ENCODE measurements at places on chromosomes 5 and 9.

GRCh38 chr5:146001544-146002190 is 65.3 kb downstream of the SH3RF2 start:
- no peak for DNase-seq

DNA sequence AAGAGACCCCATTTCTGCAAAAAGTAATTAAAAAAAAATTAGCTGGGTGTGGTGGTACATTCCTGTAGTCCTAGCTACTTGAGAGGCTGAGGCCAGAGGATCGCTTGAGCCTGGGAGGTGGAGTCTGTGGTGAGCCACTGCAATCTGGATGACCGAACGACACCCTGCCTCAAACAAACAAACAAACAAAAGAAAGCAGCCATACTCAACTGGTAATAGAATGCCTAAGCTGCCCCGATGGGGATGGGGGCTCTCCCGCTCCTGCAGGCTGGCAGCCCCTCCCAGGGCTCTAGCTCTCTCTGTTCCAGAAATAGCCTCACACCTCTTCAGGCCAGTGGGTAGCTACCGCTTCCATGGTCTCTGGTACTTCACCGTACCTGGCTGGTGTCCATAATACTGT is 241.8 kb downstream of the FANCC start:
- no peak for DNase-seq

GRCh38 chr9:126440940-126441339 is 114.3 kb downstream of the MVB12B start:
- DNase-seq: peak; percentile 17

- no peak for DNase-seq
Observed at GRCh38 chr5:142317753-142318152, 7.1 kb downstream of the SPRY4 start.

DNA sequence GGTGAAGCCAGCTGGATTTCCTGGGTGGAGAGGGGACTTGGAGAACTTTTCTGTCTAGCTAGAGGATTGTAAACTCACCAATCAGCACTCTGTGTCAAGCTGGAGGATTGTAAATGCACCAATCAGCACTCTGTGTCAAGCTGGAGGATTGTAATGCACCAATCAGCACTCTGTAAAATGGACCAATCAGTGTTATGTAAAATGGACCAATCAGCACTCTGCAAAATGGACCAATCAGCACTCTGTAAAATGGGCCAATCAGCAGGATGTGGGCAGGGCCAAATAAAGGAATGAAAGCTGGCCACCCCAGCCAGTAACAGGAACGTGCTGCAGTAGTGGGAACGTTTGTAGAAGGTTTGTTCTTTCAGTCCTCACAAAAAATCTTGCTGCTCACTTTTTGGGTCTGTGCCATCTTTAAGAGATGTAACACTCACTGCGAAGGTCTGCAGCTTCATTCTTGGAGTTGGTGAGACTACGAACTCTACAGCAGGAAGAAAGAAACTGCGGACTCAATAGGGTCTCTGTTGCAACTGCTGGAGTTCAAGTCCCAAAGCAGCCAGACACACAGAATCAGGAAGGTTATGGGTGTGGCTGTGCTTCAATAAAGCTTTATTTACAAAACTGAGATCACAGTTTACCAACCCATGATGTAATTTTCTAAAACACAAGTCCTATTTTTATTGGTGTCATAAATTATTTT is 145.7 kb upstream of the ERCC6L2 start:
- no peak for DNase-seq

DNA sequence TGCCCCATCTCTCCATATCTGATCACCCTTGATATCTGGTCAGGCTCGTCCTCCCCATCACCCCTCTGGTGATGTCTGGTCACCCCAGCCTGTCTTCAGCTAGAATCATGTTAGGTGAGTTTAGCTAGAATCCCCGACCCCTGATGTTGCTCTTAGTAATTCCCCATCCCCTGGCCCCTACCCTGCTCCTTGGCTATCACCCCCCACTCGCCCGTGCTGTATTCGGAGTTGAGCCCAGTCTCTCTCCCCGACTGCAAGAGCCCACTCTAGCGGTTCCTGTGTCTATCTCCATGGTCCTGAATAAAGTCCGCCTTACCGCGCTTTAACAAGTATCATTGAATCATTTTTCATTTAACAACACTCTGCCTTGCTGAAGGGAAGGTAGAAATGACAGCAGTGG is 33.7 kb downstream of the ADAMTS2 start:
- no peak for DNase-seq

DNA sequence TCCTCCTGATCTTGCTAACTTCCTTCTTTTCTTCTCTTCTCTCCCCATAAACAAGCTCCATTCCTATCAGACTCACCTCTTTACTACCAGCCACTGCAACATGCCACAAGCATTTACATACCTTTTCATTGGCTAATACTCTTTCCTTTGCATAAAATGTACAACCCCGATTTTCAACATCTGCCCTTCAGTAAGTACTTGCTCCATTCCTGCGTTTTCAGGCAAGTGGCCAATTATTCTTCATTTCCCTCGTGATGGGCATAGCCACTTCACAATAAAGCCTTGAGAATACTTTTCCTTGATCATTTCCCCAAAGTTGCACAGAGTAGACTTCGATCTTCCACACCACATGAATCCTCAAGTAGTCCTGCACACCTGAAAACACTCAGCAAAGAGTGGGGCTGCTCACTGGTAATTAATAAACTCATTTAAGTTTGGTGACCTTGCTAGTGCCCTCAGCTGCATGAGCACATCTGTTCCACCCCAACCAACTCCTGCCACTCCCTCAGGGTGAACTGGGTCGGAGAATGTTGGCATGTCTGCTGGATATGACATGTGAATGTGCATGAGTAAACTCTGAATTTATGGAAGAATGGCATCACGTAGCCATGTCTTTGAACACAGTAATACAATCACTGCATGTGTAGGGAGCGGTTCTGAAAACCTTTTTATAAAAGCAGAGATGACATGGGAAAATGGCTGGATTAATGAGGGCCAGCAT is 535.8 kb downstream of the SEMA5A start:
- DNase-seq: no peak

DNA sequence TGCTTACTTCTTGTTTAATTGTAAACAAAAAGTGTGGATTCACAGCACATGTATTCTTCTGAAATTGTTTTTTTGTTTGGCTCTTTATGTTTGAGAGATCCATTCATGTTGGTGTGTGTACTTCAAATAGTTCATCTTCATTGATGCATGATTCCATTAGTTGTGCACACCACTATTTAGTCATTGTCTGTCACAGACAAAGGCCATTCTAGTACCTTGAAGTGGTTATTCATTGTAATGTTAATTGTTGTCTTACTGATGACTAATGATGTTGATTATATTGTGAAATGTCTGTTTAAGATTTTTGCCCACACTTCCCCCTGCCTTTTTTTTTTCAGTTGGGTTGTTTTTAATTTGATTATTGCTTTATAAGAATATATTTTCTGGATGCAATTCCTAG is 391.3 kb downstream of the DIRAS2 start:
- no peak for DNase-seq

DNA sequence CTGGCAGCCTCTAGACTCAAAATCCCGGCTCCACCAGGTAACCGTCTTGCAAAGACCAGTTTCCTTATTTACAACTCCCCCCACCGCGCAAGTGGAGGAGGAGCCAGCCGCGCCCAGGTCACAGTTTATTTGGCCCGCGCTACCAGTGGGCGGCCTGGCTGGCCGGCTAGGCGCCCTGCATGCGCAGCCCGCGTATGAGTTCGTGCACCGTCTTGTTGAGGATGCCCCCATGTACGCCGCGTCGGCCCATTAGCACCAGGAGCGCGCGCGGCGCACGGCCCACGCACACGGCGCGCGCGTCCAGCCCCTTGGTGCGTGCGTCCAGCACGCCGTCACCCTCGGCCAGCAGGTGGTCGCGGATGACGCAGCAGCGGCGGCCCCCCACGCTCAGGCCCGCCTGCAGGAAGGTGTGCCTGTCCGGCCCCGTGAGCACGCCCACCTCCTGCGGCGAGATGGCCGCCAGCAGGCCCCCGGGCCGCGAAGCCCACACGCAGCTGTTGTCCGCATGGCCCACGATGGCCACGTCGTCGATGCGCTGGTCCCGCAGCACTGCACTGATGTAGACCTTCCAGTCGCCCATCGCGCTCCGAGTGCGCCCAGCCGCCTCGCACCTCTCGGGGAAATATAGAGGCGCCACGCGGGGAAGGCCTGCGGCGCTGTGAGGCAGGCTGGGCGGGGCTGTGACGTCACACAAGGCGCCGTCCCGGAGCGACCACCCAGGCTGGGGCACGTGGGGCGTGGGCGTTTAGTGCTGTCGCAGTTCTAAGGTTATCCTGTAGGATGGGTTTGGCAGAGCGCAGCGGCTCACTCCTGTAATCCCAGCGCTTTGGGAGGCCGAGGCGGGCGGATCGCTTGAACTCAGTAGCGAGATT is at the start of gene PFN3:
Gene PFN3, minus strand, starts transcription at position 665 of the 872 bp plus-strand sequence. Its CDS starts 85 bp downstream, at position 580.
- DNase-seq: no peak

DNA sequence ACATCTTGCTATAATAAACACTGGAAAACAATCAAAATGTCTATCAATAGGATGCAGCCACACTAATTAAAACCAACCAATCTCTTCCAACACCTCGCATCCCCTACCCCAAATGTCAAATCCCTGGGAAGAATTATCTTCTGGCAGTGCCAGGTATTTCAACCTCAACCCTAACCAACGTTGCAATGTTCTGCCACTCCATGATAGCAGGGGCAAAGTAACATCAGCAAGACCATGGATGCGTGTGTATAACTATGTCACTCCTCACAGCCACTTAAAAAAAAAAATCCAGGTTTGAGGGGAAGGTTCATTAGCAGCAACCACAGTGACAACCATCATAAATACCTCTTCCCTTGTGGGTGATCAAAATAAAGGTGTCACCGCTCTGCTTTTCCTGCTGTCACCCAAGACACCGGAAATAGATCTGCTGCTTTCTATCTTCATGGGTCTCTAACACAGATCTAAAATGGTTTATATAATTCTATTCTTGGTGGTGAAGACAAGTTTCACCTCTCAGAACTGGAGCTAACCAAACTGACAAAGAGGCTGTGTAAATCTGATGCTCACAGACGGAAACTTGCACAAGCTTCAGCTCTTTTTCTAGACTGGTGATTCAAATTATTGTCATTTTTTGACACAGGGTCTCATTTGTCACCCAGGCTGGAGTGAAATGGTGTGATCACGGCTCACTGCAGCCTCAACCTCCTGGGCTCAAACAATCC is 9.9 kb downstream of the HSPA9 start:
- no peak for DNase-seq

DNA sequence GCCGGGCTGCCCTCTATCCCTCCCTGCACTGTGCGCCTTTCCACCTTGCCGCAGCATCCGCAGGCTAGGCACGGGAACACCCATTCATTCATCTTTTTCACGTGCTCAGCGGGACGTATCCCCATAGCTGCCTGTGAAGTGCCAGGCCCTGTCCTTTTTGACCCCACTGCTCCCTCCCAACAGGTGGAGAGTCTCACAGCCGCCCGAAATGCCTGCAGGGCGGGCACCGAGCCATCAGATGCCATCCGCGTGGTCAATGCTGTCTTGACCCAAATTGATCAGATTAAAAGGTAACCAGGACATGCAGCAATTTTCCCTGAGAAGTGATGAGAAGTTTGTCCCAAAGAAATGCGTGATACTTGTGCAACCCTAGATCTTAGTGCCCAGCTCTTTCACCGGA is 15.5 kb downstream of the TRIP13 start:
- DNase-seq: no peak

GRCh38 chr5:80503641-80504040 is 15.7 kb downstream of the FAM151B start:
- no peak for DNase-seq

DNA sequence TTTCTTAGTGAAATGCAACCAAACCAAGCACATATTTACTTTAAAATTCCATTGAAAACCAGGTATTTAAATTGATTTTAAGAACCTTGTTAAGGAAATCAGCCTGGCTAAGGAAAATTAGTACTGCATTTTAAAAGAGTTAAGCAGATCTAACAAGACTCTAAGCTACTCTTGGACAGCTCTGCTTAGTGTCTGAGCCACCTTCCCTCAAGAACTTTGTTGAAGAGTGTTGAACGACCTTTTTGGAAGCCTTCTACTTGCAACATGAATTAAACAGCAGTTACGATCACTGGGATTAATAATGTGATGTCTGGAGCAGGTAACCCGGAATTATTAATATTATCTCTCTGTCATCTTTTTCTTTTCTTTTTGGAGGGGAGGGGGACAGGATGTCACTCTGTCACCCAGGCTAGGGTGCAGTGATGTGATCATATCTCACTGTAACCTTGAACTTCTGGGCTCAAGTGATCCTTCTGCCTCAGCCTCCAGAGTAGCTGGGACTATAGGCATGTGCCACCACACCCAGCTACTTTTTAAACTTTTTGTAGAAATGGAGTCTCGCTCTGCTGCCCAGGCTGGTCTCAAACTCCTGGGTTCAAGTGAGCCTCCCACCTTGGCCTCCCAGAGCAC is 74.7 kb downstream of the ANKRD55 start:
- no peak for DNase-seq

DNA sequence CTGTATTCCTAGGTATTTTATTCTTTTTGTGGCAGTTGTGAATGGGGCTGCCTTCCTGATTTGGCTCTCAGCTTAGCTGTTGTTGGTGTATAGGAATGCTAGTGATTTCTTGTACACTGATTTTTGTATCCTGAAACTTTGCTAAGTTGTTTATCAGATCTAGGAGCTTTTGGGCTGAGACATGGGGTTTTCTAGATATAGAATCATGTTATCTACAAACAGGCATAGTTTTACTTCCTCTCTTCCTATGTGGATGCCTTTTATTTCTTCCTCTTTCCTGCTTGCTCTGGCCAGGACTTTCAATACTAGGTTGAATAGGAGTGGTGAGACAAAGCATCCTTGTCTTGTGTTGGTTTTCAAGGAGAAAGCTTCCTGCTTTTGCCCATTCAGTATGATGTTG is 129.9 kb downstream of the DMXL1 start:
- no peak for DNase-seq

DNA sequence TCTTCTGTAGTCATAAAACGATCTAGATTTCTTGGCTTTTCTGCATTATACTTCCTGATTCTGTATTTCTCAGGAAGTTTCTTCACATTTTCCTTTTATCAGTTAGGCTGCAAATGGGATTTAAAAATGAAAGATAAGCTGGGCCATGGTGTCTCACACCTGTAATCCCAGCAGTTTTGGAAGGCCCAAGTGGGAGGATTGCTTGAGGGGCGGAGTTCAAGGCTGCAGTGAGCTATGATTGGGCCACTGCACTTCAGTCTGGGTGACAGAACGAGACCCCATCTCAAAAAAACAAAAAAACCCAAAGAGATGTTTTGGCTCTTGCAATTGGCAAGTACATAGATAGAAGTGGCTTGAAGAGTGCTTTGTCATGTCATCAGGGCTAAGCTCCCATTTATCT is 26.2 kb upstream of the APC start:
- DNase-seq: no peak

- no peak for DNase-seq
Observed at GRCh38 chr5:66410122-66410521, 186.1 kb upstream of the MAST4 start.

DNA sequence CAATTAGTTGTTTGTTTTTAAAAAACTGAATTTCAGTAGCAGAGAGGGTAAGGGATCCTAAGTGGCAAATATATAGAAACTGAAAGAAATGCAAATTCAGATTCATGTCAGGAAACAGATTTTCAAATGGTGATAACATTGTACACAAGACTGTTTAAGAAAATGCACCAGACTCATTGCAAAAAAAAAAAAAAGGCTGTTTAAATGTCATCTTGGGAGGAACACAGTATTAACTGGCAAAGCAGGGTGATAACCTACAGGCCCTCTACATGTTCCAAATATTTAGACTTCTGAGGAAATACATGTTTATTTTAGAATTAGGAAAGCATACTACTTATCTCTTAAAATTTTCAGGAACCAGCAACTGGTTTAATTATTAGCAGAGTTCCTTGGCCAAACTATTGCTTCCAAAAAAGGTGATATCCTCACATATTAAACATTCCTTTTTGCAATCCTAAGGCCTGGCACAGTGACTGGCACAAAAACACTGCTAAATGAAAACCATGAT is 114.5 kb downstream of the TSSK1B start:
- no peak for DNase-seq

GRCh38 chr5:21910731-21911130 is 942.4 kb downstream of the CDH12 start:
- DNase-seq: no peak
